IPS-NIHi11 (cell line): ENCODE measurements at places on chromosomes 3 and 15.

GRCh38 chr3:64306745-64307144 lies 81.5 kb upstream of the PRICKLE2 start:
- DNase-seq: no peak

GRCh38 chr3:155870945-155871745 lies 695 bp downstream of the GMPS start:
- DNase-seq: peak; percentile 53

- DNase-seq: no peak
Measured at GRCh38 chr15:40855706-40856234, 11.9 kb downstream of the SPINT1 start.

DNA sequence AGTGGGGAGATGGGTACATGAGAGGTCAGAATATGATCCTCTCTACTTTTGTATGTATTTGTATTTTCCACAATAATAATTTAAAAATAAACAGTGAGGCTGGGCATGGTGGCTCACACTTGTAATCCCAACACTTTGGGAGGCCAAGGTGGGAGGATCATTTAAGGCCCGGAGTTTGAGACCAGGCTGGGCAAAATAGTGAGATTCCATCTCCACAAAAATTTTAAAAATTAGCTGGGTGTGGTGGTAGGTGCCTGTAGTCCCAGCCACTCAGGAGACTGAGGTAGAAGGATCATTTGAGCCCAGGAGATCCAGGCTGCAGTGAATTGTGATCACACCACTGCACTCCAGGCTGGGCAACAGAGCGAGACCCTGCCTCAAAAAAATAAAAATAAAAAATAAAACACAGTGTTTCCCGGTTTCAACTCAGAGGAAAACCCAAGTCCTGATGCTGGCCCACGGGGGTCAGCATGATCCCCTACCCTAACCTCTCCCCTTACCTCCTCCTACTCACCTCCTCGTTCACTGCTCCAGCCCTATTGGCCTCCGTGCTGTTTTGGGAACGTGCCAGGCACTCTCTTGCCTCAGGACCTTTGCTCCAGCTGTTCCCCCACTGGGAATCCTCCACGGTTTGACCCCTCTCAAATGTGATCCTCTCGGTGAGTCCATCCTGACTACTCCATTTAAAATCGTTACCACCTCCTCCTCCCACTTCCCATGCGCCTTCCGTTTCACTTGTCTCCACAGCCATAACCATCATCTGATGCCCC lies 2.9 kb upstream of the KLHL40 start:
- no peak for DNase-seq

DNA sequence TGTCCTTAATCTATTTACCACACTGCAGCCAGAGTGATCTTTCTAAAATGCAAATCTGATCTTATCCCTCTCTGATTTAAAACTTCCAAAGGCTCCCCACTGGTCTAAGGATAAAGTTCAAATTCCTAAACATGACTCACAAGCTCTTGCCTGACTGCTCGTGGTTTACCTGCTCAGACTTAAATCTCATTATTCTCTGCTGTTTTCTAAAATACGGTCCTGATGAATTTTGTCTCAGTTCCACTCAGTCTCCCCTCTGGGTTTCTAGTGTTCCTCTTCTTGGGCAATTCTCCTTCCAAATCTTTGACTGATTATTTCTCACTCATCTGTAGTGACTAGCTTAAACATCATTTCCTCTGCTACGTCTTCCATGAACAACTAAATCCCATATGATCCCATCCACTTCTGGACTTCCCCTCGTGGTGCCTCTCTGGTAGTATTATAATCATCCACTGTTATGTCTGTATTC lies 108.3 kb downstream of the P3H2 start:
- DNase-seq: peak; percentile 58

GRCh38 chr3:184786280-184786941 lies 25.6 kb upstream of the VPS8 start:
- DNase-seq: no peak

DNA sequence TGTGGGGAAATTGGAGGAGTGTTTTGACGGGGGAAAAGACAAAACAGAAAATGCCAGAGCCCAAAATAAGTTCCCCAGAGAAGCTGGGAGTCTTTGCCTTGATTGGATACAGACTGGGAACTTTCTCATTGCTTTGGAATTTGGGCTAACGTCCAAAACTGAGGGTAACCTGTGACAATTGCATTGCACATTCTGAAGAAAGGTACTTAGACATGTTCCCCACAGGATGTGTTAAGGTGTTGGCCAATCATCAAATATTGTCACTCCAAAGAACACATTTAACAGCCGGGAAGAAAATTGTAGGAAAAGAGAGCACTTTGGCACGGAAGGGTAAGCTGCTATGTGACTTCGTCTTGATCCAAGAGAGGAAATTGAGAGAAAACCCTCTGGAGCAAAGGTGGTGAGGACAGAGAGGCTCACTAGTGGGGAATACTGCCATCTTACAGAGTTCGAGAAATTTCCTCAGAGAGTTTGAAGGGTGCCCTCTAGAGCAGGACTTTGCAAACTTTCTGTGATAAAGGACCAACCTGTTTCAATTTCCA lies 619.5 kb upstream of the TBL1XR1 start:
- DNase-seq: peak; percentile 57

DNA sequence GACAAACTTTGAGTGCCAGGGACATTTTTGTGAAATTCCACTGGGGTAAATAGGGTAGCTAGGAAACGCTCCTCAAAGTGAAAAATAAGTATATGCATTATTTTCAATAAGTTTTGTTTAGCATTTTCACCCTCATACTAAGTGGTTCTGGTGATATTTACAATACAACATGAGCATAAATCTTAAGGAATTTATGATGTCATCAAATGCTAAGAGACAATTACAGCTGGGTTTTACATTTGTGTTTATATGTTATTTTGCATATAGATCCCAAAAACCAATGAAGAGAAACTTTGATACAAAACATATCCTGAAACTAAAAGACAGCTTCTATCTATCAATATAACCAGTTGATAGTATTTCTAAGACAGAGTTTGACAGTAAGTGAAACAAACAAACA lies 323.1 kb downstream of the ZBTB20 start:
- DNase-seq: no peak

DNA sequence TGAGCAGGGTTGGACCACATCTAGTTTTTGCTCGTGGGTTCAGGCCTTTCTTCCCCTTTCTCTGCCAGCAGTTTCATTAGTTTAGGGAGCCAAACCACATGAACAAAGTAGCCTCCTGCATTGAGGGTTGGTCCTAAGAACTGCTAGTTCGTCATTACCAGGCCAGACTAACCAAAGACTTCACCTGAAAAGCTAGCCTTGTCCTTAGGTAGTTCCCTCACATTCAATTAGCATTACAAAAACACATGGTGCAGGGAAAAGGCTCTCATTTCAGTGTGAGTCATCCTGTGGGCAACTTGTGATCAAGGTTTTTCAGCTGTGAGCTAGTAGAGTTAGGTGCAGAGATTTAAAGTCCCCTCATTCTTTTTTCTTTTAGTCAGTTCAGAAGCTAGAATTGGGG lies 279.3 kb upstream of the CTNNB1 start:
- DNase-seq: peak; percentile 54

GRCh38 chr3:183698756-183699155 lies 1.2 kb downstream of the YEATS2 start:
- no peak for DNase-seq

DNA sequence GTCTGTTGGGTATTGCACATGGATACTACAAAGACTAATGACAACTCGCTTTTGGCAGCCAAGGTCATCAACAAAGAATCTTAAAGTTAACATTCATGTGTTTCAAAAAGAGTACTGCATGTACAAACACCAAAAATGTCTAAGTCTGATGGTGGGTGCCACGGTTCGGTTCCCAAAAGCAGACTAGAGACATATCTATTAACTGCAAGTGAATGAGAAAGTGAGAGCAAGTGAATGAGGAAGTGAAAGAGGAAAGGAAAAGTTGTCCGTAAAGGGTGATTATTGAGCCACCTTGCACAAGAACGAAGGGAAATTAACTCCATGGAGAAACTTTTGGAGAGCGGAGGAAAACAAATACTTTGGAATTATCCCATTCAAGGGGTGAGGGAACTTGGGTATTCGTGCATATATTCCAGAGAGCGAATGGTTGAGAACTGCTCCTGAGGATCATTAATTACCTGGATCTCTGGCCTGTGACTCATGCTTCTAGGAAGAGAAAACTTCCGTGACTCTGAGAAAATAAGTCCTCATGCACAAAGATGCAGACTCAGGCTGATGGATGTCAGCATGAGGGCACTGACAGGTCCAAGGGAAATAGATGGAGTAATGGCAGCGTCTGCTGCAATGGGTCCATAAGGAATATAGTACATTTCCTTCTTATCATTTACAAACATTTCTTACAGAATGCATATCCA lies 336.5 kb upstream of the TGFBR2 start:
- no peak for DNase-seq

DNA sequence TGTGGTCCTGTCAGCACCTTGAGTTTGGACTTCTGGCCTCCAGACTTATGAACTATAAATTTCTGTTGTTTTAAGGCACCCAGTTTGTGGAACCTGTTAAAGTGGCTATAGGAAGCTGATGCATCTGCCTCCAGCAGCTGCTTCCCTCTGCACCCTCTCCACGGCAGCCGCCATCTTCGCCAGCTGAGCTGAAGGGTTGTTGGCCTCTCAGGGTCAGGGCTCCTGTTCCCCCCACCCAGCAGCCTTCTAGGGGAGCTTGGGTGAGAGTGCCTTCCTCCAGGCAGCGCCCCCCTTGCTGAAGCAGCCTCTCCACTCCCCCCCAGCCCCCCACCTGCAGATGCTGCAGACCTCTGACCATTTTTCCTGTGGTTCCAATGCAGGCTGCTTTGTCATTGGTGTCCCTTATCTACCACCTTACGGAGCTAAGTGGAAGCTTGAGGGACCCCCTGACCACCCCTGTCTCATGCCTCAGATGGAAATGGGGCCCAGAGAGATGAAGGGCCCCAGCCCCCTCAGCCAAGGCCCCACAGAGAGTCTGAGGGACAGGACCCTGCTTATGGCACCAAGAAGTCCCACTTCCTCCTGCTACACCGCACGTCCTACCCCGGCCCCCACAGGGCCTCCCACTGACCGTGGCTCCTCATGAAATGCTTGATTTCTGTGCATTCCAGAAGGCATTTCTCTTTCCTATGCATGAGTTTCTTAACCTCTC lies 61.4 kb upstream of the TLE3 start:
- no peak for DNase-seq

DNA sequence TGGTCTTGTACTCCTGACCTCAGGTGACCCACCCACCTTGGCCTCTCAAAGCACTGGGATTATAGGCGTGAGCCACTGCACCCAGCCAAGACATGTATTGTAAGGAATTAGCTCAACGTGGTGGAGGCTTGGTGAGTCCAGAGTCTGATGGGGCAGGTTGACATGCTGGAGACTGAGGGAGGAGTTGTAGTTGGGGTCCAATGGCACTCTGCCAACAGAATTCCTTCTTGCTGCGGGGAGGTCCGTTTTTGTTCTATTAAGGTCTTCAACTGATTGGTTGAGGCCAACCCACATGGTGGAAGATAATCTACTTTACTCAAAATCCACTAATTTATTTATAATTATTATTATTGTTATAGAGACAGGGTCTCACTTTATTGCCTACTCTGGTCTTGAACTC lies 30.1 kb downstream of the PLA2G4D start:
- DNase-seq: no peak

GRCh38 chr15:84921121-84921520 lies 36.7 kb downstream of the SLC28A1 start:
- DNase-seq: no peak

DNA sequence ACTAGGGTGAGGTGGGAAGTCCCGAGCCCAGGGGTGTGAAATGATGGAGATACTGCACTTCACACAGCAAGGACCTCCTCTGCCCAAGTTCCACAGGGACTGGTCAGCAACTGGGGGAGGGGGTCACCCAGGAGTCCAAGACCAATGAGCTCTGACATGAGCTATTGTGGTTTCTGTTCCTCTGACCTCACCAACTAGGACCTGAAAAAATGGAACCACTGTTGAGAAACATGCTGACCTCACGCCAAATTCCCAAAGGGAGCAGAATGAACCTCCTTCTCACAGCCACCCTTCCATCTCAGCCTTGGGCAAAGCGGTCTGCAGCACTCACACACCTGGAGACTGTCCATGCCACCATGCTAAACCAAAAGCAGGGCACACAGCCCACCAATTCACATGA lies 69.3 kb downstream of the LRIG1 start:
- DNase-seq: no peak

- DNase-seq: no peak
Measured at GRCh38 chr3:77186728-77187127, 146.8 kb downstream of the ROBO2 start.

DNA sequence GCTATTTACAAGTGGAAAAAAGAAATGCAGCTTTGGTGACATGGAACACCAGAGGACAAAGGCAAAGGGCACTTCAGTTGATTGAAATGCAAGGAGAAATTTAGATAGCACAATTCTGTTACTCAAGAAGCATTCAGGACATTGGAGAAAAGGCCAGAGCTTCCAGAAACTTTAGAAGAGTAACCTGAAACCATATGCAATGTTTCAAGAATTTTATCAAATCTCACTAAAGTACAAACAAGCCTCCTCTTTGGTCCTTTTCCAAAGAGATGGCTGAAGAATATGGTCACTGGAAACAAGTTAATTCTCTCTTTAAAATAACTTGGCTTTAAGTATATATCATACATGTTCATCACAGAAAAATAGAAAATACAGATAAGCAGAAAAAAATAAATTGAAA lies 14.6 kb upstream of the LMOD3 start:
- no peak for DNase-seq

DNA sequence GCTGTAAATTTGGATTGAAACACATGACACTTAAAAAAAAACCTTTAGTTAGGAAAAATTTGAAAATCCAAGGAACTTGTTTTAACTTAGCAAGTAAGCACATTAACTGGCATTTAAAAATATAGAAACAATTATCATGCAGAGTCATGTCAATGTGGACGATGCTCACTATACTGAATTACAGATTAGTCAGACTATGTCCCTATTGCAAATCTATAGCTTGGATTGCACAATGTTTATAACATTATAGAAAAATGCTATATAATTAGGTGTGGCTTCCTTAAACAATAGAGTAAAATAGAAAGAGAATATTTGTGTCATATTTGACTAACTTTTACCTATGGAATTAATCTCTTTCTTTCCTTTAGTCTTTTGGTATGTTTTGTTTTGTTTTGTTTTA lies 48.4 kb upstream of the TUSC7 start:
- no peak for DNase-seq

- no peak for DNase-seq
Measured at GRCh38 chr3:182967218-182968204, 12.8 kb downstream of the DCUN1D1 start.

DNA sequence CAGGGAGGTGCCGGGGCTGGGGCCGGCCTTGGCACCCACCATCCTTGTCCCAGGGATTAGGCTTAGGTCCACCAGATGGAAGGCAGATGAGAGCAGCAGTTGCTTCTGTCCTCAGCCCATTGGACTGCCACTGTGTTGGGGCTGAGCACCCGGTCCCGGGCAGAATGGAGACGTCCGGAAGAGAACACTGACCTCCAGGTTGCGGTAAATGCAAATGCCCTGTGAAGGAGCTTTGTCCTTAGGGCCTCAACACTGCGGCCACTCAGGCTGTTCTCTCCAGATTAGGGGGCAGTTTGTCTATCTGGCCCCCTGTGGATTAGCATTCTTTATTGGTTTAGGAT lies at the start of gene SERINC4:
TSS of gene SERINC4 (minus strand) at position 276 of the 341 bp plus-strand sequence. CDS start at position 42, 234 bp downstream.
- DNase-seq: no peak
